ENCODE measurements at places on chromosomes 16 and 17.

DNA sequence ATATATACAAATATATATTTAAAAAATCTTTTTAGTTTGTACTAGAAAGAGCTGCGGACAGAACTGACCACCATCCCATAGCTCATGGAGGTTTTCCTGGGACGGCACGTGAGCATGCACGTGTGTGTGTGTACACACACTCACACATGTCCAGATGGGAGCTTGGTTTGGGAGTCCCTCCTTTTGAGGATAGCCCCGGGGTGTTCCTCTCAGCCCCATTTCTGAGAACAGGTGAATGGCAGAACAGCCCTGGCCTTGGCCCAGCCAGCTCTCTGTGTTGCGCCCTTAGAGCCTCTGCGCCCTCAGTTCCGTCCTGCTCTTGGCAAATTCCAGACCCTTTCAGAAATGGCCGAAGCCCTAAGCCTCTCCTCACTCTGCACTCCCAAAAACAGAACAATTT, 70.1 kb downstream of the AMFR start:
- no peak for DNase-seq

- peak; percentile 47 for DNase-seq
These were observed 3.3 kb downstream of the GAS2L2 start for GRCh38 chr17:35749560-35750412.

- no peak for DNase-seq
These were observed 767.4 kb downstream of the KCNJ2 start for GRCh38 chr17:70936724-70937123.

- DNase-seq: no peak
These were observed 37.5 kb downstream of the MPRIP start for GRCh38 chr17:17079761-17080160.

DNA sequence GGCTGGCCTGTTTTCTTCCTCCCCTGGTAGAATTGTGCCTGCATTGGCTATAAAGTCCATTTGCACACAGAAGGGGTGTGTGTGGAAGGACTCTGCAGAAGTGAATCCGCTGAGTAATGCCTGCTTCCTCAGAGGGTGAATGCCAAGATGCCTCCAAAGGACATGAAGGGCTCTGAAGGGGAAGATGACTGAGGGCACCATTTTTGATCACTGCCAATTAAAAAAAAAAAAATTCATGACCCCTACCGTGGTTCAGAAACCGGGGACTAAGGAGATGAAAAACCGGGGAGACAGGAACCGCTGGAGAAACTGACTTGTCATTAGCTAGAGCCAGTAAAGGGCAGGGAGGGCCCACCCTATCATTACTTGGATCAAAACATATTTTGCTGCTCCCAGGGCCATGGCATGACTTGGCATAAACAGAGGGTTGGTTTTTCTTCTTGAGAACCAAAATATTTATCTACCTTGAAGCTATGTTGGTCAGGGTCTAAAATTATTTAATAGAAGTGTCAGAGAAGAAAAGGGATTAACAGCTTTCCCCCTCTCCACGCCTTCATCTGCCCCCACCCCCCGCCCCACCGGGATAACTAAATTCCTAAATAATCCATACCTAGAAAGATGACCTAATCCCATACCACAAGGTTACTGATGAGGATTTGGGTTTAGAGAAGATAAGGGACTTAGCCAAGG, 3.6 kb upstream of the USP7 start:
- DNase-seq: no peak

GRCh38 chr16:3046641-3047386, 453 bp downstream of the MMP25 start:
- peak; percentile 25 for DNase-seq

DNA sequence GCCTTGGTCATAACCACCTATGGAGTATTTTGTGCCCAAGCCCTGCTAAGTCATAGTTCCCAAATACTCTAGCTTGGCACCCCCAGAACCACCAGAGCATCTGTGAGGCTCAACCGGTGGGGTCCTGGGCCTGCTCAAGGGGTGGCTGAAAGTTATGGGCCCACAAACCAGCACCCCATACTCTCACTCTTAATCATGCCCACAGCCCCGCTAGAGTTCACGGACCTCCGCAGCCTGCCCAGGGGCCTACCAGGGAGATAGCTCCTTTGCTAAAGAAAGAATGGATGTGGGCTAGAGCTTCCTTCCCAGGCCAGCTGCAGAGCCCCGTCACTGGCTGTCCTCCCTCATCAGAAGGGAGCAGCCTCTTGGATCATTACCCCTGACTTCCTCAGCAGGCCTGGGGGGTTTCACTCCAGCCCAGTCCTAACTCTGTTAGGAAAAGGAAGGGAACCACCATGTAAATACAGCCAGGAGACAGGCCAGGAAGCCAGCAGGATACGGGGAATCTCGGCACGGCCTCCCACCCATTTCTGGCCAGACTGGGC, 1.4 kb downstream of the GIT1 start:
- DNase-seq: no peak

GRCh38 chr17:21177854-21178600, 35.9 kb downstream of the TMEM11 start:
- DNase-seq: no peak

DNA sequence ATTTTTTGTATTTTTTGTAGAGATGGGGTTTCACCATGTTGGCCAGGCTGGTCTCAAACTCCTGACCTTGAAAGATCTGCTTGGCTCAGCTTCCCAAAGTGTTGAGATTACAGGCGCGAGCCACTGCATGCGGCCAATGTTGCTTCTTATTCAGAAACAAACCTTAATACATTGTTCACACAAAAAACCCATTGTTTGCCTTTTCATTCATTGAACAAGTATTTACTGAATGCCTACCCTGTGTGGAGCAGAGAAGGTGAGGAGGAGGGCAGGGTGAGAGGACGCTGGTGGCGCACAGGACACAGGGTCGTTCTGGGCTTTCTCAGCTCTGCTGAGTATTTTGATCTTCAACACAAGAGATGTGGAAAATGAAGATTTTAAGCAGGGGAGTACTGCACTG, 8.0 kb upstream of the KRT23 start:
- DNase-seq: no peak

- no peak for DNase-seq
These were observed 619.3 kb downstream of the TP53TG3F start for GRCh38 chr16:34078691-34079090.

GRCh38 chr17:4463818-4464476, 30.2 kb downstream of the SPNS3 start:
- no peak for DNase-seq

GRCh38 chr16:25081702-25082101, 29.8 kb upstream of the LCMT1 start:
- no peak for DNase-seq

DNA sequence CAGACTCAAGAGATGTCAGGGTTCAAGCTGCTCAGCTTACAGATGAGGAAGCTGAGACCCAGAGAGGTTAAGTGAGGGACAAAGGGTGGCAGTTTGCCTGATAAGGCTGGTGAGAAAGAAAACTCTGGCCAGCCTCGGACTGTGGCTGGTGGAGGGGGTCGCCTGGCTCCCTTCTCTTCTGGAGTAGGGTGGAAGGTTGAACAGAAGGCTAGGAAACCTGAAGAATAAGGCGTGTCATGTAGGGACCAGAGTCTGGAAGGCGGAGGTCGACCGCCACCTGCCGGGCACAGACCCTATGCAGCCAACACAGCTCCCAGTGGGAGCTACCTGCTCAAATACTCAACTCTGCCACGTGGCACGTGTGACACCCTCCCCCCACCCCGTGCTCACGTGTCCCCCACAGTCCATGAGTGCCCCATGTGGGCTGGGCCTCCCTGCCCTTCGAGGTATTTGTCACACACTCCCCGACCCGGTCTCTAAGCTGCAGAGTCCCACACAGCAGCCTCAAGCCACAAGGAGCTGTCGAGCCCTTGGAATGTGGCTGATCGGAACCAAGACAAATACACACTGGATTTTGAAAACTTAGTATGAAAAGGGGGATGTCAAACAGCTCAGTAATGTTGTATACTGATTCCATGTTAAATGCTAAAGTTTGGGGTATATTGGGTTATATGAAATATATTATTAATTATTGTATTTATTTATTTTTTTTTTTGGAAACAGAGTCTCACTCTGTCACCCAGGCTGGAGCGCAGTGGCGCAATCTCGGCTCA, 11.8 kb downstream of the HID1 start:
- DNase-seq: peak; percentile 55

All from eye (tissue), 1 donor.